ENCODE measurements at places on chromosomes 3 and 15.
A peak's percentile ranks its signal among the peaks of the same experiment; 100 is the strongest.

GRCh38 chr3:105611304-105612192, 244.8 kb downstream of the ALCAM start:
- no peak for DNase-seq

- no peak for DNase-seq
Measured at GRCh38 chr15:31285772-31286261, 40.8 kb upstream of the KLF13 start.

DNA sequence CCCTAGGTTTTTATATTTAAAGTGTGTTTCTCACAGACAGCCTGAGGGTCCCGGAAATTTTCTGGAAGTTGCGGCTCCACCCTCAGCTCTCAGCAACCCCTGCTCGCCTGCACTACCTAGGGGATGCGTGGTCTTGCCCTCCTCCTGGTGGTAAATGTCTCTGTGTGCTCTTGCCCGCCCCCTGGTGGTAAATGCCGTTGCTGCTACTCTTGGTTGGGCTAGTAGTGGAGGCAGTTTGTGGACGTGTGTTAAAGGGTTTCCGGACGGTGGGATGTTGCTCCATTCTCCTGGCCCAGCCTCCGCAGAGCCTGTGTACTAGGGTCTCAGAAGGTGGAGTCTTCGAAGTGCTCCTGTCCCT, 27.4 kb downstream of the STOML1 start:
- DNase-seq = no peak

- no peak for DNase-seq
Measured at GRCh38 chr15:52076889-52077781, 35.4 kb downstream of the BCL2L10 start.

DNA sequence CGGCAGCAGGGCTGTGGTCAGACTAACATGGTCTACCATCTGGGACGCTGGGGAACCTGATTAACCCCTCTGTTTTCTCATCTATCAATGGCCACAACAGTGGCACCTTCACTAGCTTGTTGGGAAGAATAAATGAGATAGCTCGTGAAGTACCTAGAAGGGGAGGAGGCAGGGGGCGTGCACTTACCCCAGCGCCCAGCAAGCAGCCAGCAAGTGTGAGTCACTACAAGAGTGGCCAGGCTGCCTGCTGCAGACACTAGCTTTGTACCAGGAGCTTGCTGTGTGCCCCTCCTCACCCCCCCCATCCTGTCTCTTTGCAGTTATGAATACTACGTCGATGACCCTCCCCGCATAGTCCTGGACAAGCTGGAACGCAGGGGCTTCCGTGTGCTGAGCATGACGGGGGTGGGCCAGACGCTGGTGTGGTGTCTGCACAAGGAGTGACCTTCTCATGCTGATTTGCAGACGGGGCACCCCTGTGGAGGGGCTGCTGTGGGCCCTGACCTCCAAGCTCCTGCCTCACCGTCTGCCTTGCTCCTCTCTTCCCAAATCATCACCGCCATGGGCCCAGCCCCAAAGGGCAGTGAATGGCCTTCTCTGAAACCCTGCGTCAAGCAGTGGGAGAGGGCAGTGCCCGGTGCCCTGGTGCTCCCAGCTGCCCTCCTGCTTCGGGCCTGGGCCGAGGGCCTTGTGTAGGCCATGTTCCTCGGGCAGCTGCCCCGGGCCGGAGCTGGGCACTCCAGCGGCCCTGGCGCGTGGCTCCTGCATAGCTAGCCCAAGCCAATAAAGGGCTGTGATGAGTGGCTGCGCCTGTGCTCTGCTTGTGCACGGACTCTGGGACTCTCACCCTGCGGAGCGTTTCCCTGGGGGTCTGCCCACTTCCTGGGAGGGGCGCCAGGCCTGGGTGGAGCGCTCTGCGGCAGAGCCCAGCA, 2.6 kb upstream of the C15orf62 start:
- no peak for DNase-seq

- DNase-seq = no peak
Measured at GRCh38 chr3:12393894-12394293, 90.4 kb upstream of the TSEN2 start.

DNA sequence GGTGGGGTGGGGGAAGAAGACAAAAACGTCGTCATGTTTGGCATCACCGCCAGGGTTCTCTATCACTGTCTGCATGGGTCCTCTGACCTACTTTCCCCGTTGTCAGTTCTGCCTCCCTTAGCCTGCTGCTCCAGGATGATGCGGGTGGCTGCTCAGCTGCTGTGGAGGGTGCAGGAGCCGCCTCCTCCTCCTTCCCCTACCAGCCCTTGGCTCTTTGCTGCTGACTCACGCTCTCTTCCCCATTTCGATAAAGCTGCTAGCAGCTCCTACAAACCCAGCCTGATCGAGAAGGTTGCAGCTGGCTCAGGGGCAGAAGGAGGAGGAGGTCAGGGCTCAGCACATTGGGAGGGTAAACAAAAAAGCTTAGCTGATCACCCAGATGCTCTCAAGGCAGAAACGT, 49.5 kb upstream of the SEC13 start:
- DNase-seq = no peak

DNA sequence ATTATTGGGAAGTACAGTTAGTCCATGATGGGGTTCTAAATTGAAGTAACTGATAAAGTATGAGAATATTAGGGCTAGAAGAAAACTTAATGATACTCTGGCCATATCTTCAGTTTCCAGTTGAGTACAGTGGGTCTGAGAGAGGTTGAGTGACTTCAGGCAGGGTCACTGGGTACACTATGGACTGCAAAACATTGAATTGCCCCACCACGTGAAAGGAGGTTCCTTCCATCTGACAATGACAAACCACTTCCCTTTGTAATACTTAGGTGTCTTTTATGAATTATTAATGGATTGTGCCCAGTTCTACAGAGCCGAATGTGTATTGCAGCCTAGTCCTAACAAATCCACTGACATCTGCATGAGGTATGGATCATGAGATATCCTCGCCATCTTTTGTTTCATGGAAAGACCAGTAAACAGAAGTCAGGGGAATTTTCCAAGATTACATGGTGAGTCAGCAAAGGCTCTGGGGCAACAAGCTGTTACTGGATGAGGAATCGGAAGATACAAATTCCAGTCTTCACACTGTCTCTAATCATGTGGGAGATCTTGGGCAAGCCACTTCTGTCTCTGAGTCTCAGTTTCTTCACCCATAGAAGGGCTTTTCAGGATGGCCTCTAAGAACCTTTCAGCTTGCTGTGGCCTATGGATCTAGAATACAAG, 66.5 kb upstream of the BCL6 start:
- DNase-seq = no peak

GRCh38 chr3:184336547-184337398, 627 bp upstream of the FAM131A start:
- peak; percentile 70 for DNase-seq

DNA sequence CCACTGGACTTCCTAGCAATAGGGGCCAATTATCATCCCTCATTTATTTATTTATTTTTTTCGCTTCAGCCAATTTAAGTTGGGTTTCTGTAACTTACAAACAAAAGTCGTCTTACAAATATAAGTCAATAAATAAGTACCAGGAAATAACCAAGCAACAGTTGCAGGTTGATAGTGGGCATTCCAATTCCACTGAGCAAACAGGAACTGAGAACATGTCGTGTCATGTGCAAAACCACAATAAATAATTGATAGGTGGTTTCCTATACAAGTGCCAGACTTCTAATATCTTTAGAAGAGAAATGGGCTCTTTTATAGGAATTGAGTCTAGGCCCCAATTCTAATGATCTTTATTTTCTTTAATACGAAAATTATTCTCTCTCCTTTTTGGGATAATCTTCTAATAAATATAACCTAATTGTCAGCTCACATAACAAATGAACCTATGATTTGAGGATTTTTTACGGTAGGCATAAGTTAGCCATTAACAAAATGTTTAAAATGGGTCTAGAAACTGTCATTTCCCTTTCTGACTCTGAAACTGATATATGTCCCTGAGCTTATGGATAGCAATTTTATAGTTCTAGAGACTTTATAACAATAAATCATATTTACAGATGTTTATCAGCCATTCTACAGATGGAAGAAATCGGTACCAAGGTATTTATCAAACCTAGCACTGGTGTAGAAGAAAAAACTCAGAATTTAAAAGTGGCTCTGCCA, 571.8 kb downstream of the FOXP1 start:
- DNase-seq = no peak

GRCh38 chr3:135248213-135248612, 453.2 kb downstream of the EPHB1 start:
- DNase-seq = no peak

DNA sequence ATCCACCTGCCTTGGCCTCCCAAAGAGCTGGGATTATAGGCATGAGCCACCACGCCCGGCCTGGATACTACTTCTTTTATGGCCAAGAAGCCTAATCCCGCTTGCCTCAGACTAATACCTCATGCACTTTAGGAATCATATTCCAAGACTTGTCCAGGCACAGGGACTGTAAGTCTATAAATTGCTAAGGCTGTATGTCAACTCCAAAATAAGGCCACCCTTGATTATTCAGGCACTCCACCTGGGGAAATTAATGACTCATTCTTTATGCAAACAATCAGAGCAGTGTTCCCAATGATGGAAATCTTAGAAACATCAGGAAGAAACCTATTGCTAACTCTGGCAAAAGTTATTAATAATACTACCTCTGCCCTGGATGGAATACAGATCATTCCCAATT, 98.4 kb downstream of the ERC2 start:
- DNase-seq = no peak

DNA sequence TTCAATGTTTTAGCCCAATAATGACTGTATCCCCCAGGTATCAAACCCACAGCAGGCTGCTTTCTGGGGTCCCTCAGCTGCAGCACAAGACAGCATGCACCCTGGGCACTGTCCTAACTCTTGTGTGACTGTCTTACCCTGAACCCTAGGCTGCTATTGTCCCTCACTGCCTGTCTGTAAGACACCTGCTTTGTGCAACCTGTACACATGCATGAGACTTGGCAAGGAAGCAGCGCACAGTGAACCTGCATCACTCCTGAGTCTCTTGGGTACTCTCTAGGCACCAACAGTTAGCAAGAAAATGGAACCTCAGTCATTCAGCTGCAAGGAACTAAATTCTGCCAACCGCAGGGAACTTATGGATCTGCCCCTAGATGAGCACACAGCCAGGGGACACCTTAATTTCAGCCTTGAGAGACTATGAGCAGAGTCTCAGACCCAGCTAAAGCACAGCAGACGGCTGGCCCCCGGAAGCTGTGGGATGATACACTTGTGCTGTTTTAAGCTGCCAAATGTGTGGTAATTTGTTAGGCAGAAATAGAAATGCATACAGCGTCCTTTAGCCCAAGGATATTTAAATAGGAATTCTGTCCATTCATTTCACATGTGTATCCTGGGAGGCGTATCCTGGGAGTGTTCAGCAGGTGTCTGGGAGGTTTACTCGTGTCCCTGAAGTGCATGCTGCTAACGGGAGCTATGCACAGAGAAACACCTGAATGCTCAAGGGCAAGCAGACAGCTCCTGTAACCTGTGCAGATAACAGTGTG, 223.8 kb downstream of the KLF13 start:
- DNase-seq = no peak

GRCh38 chr3:177330779-177331178, 133.5 kb upstream of the TBL1XR1 start:
- no peak for DNase-seq

GRCh38 chr15:88636050-88636449, 2.8 kb upstream of the ISG20 start:
- no peak for DNase-seq

DNA sequence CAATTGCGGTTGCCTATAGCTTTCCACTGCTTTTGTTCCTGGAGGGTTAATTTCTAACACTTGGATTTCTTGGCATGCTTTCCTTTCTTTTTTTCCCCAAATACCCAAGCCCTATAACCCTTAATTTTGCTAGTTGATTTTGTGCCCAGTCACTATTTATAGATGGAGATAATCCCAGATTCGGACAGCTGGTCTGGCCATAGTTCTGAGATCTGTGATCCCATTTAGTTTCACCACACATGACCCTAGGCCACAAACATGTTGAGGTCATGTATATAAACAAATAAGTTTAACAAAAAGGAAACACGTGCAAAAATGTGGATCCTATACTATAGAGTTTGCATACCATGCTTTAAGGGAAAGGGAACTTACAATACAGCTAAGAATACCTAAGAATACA, 111.4 kb downstream of the ZMAT3 start:
- no peak for DNase-seq

DNA sequence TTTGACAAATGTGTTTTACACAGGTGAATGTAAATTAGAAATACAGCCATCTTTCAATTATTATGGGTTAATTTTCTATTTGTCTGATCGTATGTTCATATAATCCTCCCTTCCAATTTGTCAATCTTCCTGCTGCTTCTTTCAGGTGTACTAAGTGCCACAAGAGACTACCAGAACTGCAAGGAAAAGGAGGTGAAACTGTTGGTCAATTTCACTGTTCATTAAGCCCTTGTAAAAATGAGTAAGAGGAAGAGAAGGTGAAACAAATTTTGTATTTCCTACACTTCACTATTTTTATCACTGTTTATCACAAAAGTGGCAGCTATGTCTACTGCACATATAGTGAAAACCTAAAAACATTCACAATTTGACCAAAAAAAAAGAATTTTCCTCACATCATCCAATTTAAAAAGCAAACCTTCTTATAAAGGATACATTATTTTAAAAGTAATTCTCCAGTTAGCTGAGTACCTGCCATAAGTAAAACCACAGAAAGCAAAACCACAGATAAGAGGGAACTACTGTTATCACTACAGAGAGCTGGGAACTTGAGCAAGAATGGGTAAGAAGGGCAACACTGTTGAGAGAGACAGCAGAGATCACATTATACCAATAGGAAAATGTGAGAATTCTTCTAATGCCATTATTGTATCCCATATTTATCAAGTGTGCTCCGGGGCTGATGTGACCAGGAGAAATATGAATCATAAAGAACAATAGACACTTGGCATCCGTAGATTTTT, 163.0 kb downstream of the TBC1D5 start:
- no peak for DNase-seq

- DNase-seq = no peak
Measured at GRCh38 chr3:47406762-47407149, 25.9 kb downstream of the PTPN23 start.

DNA sequence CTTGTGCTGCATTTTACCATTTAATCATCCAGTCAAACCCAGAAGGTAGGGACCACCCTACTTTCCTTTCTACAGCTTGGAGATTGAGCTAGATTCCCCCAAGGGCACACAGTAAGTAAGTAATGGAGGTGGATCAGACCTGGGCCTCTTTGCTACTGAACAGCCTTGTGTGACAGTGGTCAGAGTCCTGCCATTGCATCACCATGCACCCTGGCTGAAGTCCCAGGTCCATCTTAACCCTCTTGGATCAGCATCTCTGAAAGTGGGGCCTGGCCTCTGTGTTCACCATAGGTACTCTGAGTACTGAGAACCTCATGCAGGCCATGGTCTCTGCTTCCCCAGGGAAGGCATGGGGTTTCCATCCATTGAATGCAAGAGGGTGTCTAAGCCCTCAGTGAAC, 34.5 kb upstream of the ATP10A start:
- DNase-seq = no peak

- DNase-seq = peak; percentile 94
Measured at GRCh38 chr3:141051443-141052200, 475 bp downstream of the SPSB4 start.

DNA sequence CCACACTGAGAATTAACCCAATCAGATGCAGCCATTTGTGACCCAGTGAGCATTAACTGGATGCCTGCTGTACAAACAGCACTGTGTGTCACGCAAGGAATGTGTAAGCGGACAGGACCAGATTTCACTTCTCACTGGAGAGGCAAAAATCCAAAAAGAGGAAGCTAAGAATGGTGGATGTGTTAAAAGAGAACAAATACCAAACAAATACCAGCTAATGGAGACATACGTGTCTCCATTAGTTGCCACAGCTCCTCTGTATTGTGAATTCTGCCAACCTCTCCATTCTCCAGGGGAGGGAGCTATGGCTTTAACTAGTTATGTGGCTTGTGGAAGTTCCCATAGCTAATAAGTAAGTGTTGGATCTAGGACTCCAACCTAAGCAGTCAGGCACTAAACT, 2.6 kb downstream of the LTF start:
- no peak for DNase-seq
